Myocyte (in vitro differentiated cells): ENCODE measurements at places on chromosomes 3 and 15. TPM values are rescaled to one million over a fixed set of nuclear protein-coding genes. Genes with fewer than 3 reads are reported as not detected.

- no peak for DNase-seq
Observed at GRCh38 chr15:83413054-83413719, 34.0 kb upstream of the SH3GL3 start.

GRCh38 chr15:71662306-71662705 lies 148.0 kb upstream of the NR2E3 start:
- no peak for DNase-seq

- no peak for DNase-seq
Observed at GRCh38 chr3:112482675-112483074, 16.6 kb downstream of the BTLA start.

GRCh38 chr3:64691051-64691450 lies 3.3 kb upstream of the ADAMTS9 start:
- DNase-seq = no peak

GRCh38 chr3:122985539-122985938 lies 42.0 kb downstream of the SEMA5B start:
- no peak for DNase-seq

DNA sequence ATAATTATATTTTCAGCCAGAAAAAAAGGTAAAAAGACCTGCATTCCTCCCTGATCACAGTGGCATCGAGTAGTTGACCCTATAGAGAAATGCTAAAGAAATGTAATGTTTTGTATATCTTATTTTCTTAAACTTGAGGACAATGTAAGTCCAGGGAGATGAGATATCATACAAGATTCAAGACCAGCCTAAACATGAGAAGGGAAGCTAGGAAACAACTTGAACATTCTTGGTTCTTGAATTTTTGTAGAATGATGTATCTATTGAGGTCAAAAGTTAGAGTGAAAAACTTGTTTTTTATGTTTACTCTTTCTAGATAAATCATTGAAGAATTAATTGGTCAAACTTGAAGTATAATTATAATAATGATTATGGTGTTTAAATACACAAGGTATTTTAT lies 497.7 kb upstream of the TBL1XR1 start:
- DNase-seq = no peak

GRCh38 chr15:49712846-49713450 lies 92.1 kb downstream of the DTWD1 start:
- no peak for DNase-seq

GRCh38 chr3:25355034-25355885 lies 72.8 kb upstream of the RARB start:
- DNase-seq = no peak

- DNase-seq = no peak
Observed at GRCh38 chr15:73331991-73332925, 36.5 kb downstream of the HCN4 start.

DNA sequence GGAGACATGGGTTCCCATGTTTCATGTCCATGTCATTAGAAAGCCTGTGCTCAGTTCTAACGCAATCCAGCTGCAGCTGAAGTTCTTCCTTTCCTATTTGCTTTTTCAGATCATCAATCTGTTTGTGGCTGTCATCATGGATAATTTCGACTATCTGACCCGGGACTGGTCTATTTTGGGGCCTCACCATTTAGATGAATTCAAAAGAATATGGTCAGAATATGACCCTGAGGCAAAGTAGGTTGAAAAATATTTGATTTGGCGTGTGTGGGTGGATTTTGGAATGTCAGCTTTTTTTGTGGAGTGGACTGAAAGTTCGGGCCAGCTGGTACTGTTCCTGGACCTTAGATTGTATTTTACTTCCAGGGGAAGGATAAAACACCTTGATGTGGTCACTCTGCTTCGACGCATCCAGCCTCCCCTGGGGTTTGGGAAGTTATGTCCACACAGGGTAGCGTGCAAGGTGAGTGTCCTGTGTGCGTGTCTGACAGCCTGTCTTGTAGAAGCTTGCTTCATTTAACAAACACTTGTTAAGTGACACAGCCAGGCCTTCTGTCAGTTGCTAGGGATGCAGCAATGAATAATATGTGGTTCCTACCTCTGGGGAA lies 69.6 kb downstream of the CHDH start:
- no peak for DNase-seq

GRCh38 chr3:179769411-179770247 lies 116.8 kb downstream of the USP13 start:
- no peak for DNase-seq

- no peak for DNase-seq
Observed at GRCh38 chr3:12428126-12428525, 56.2 kb upstream of the TSEN2 start.

GRCh38 chr15:32869776-32870175 lies 152.0 kb downstream of the GREM1 start:
- no peak for DNase-seq

The CELSR3 gene
- 2.0 and 3.2 TPM in 2 replicates for total RNA-seq

The PLCB2 gene
- total RNA-seq = 0.99 and 1.4 TPM in 2 replicates
